ENCODE measurements at places on chromosomes 2 and 18.

- no peak for DNase-seq
Observed at GRCh38 chr2:624096-624495, 53.1 kb downstream of the TMEM18 start.

GRCh38 chr2:122341007-122341406, 585.6 kb downstream of the TSN start:
- DNase-seq, result no peak

DNA sequence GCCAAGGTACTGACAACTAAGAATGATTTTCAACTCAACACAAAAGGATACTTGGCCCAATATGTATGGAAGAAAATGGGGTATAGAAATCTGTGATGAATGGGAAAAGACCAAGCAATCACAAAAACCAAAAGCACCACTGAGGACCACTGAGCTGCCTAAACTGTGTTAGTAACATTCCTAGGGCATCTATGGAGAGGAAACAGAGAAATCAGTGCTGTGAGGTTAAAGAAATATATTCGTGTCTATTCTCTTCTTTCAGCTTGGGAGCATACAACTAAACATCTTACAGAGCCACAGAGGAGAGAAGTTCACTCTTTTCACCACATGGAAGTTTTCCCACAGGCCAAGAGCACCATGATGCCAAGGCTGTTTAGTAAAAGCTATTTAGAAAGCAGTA, 47.3 kb upstream of the CALCRL start:
- DNase-seq, result peak; percentile 17

- peak; percentile 45 for DNase-seq
Observed at GRCh38 chr2:104788742-104789455, 65.0 kb upstream of the POU3F3 start.

DNA sequence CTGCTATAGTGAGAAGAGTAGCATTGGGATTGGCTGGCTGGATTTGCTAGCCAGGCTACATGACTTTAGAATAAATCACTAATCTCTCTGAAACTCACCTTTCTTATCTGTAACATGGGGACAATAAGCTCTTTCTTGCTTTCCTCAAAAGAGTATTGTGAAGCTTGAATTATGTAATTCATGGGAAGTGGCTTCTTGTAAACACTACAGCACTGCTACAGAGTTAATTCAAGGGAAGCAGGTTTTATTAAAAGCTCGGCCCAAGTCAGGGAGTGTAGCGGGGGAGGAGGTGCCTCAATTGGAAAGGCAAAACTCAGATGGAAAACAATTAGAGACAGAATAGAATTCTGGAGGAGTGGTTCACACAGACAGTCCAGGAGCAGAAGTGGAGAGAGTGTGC, 100.9 kb upstream of the CELF4 start:
- no peak for DNase-seq

DNA sequence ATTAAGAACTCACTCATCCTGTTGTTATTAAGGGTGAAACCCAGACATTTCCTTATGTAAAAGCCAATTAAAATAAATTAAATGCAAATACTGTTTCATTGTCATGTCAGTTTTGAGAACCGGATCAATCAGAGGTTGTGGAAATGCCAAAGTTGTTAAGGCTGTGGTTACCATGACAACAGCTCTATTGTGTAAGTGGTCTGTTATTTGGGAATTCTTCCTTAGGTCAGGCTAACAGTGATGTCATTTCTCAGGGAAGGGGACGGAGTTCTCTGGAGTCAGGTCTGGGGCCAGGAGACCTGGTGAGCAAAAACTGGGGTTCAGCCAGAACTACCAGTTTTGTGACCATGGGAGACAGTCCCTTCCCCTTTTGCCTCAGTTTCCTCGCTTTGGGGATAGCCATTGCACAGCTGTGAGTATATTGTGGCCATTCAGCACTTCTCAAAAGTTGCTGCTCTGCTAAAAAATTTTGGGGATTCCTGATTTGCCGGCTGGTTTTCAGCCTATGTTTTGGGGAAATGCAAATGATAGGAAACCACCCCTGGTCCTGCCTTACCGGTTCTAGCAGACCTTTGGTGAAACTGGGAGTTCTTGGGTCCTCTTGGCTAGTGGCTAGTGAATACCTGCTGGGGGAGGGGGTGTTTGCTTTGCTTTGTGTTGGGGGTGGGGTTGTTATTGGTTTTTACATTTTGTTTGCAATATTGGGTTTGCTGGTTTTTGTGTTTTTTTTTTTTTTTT, 21.6 kb downstream of the HPCAL1 start:
- no peak for DNase-seq

DNA sequence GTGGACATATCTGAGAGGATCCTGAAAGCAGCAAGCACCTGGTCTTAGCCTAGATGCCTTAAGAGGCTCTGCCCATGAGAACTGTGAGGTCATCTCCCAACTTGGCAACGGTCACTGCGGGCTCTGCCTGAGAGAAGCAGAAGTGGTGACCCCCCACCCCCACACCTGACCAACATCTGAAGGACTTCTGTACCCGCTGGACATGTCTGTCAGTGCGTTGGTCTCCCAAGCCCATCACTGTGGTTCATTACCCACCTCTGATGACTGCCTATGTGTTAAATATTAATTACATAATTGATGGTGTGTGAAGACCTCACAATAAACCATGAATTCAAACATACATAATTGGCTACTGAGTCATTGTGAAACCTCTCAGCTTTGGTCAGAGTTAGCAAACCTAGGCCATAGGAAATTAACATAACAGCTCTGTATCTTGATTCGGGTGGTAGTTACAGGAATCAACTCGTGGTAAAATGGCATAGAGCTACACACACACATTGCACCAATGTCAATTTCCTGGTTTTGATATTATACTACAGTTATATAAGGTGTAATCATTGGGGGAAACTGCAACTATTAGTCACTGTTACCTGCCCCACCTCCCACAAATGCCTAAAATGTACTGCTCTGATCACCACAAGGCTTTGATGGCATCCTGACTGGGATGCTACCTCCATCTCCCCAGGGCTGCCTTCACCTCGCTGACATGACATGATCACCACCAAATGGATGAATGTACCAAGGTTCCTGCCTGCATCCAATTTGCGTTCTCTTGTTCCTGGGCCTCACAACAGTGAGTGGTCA, 4.3 kb upstream of the GALNT1 start:
- DNase-seq, result no peak

GRCh38 chr2:182522405-182522896, 95.6 kb upstream of the PDE1A start:
- peak; percentile 83 for DNase-seq

GRCh38 chr18:13309031-13309747, 90.6 kb downstream of the LDLRAD4 start:
- no peak for DNase-seq

DNA sequence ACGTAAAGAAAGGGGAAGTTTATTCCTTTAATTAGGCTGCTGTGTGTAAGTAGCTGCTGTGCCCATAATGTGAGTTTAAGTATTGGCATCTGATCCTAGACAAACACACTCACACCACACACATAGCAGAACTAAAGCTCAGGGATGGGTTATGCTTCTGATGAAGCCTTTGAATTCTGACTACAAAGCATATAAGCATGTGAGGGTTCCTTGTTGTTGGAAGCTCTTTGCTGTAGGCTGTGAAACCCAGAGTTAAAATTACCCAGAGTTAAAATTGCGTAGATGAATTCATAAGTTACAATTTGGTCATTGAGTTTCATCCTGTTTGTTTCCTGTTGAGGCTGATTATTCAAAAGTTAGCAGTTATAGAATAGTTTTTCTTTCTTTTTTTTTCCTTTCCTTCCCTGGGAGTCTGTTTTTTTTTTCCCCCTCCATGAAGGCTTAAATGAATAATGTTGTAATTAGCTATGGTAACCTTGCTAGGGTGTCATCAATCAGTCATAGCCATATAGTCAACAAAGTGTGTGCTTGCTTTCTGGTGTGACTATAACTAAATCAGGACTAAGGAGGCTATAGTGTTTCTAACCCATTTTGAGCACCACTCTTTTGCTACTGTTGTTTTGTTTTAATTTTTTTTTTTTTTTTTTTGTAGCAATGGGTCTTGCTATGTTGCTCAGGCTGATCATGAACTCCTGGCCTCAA, 426.1 kb downstream of the PARD3B start:
- DNase-seq, result no peak

DNA sequence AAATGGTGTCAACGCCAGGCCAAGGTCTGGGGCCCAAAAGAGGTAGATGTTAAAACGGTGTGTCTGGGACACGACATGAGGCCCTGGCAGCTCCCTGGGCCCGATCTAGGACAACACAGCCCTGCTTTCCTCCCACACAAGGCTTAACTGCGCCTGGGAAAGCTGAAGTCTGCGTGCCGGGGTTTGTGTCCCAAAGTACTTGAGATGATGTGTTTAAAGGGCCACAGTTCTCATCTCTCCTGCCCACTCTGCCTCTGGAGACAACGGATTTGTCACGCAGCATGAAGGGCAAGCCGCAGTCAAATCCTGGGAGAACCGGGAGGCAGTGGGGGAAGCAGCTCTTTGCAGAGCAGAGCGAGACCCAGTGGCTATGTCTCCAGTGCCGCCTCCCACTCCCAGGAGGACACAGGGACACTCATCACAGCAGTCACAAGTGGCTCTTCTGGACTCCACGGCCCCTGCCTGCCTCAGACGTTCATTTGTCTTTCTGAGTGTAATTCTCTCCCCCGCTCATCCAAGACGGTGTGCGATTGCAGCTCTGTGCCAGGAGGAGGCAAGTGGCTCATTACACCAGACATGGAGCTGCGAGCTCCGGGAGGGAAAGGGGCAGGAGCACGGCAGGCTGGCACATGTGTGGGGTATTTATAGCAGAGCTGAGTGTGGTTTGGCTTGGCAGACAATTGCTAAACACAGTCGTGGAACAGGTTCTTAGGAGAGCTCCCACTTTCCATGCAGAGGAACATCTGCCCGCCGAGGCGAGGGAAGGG, 57.7 kb upstream of the SEMA4C start:
- peak; percentile 82 for DNase-seq

DNA sequence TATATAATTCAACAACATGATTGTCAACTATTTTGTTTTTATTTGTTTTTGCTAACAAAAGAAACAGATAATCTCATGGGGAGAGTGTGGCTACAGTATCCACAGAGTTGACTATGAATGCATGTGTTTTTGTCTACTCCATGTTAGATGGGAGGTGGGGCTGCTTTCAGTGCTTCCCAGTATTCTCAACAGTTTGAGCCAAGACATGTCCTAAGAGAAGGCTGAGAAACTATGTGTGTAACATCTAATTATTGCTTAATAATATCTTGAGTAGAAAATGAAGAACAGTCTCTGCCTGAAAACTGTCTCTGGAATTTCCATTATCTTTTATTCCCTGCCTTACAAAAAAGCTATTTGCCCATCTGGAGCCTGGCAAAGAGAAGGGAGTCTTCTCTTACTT, 178.8 kb upstream of the MMADHC start:
- no peak for DNase-seq

- no peak for DNase-seq
Observed at GRCh38 chr2:48978131-48978530, 176.2 kb downstream of the FSHR start.

DNA sequence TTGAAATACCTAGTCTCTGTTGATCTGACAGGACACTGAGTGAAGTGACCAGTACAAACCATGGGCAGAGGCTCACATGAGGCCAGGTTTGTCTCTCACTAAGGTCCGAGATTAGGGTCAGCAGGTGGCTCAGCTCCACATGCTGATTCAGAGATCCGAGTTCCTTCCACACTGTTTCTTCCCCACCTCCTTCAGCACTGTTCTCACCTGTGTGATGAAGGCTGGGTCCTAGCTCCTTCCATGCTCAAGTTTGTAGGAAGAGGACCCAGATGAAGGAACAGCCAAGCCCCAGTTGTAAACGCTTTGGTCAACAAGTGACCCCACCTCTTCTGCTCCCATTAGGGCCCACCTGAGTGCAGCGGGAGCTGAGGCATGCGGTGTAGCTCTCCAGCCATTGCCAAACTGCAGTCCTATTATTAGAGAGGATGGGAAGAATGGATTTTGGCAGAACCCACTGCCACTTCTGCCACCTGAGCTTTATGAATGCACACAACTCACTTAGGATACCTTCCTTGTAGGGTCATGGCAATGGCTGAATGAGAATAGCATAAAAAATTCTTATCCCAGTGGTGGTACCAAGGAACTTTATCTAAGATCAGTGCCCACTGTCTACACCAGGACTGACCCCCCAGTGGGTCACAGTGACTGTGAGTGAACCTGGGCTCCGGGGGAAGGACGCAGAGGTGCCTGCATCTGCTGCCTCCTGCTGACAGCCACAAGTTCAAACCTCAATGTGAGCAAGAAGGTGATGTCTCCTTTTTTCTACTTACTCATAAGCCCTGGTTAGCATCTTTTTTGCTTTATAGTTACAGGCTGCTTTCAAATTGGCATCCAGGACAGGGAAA, 324.8 kb upstream of the HS6ST1 start:
- DNase-seq, result no peak

DNA sequence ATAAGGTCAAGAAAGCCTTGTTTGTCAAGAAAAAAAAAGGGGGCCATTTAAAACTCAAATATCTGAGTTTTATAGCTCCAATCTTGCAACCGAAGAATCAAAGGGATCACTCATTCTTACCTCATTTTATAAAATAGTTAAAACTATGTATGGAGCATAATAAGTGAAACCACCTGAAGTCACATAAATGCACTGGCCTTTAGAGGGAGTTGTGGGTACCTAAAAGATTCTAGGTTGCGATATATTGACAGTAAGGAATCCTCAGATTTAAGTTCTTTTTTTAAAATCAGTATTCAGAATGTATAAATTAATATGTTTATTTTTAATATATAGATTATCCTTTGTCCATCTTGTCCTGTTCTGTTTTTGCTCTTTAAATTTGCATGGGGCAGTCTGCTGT, 3.4 kb downstream of the ARHGAP28 start:
- no peak for DNase-seq

DNA sequence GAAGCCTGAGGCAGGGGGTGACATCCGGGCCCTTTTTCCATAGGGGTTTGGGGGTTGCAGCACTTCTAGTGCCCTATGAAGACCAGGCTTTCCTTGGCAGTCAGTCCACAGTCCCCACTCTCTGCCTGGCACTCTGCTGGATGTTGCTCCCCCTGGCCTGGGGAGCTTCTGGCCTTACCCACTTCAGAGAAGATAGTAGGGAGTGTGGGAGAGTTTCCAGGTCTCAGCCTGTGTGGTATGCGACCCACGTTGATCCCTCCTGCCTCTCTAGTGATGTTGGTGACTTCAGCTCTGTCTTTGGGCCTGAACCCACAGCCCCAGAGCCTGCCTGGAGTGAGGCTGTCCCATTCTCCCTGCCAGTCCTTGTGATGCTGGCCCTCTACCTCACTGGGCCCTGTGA, 105.6 kb downstream of the STPG4 start:
- no peak for DNase-seq

All from pons (tissue), 1 donor.